ENCODE measurements at places on chromosomes 6 and 20.

DNA sequence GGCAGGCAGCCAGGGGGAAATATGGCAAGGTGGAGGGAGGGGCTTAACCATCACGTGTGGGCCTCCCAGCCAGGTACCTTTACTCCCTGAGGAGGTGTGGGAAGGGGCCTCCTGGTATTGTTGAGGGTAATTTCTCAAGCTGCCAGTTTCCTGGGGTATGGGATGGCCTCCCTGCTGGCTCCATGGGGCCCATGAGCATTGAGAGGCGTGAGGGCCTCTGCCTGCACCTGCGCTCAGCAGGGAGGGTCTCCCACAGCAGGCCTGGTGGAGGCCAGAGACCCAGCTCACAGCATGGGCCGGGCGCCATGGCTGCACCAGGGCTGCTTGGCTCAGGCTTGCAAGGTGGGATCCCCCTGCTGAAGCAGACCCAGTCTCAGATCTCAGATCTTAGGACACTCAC is 113.0 kb downstream of the GRM4 start:
- no peak for DNase-seq

DNA sequence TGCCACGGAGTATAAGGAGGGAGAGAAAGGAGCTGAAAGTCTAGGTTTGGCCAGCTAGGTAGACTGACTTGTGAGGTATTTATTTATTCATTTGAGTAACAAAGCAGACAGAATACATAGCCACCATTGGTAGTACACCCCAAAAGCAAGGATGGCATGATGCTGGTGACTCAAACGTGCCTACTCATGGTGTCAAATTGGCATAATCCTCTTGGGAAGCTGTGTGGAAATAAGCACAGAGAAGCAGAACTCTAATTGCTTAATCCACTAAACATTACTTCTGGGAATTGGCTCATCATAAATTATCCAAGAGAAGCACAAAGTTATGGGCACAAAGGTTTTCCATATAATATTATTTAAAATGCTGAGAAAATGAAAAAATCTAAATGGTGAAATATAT is 2.5 kb downstream of the DEFB132 start:
- no peak for DNase-seq

- no peak for DNase-seq
Measured at GRCh38 chr6:115004204-115004603, 661.4 kb upstream of the HS3ST5 start.

GRCh38 chr6:169665289-169665688 is 36.5 kb downstream of the WDR27 start:
- no peak for DNase-seq

DNA sequence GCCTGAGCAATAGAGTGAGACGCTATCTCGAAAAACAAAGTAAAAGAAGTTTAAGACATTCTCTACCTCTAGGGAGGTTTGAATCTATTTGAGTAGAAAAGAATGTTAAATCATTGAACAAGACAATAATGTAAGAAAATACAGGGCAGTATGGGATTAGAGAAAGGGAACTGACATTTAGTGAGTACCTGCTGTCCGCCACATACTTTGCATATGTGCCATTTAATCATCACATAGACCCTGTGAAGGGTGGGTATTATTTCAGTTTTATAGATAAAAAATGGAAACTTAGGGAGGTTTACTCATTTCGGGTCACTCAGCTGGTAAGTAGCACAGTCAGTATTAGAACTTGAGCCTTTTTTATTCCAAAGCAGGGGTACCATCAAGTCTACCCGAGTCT is 31.4 kb downstream of the STK4 start:
- DNase-seq, result no peak

DNA sequence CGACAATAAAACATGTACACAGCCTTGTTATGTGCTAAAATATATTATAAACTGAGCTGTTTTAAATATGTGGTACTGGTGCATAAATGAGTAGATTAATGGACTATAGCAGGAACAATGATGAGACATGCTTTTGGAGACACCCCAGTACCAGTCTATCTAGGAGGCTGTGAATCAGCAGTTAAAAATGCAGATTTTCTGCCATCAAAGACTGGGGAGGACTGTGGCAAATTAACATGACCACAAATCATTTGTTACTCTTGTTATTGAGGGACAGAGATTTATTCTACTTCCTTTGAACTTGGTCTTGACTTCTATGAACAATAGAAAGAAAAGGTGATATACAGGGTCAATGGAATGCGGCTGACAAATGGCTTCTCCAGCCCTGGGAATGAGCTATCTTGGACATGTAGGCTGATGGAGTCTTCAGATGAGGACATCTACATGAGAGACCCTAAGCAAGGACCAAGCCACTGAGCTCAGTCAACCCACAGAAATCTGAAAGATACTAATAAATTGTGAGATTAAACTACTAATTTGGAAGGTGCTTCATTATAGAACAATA is 551.7 kb upstream of the GJE1 start:
- DNase-seq, result no peak

GRCh38 chr20:58056921-58057686 is 171.3 kb downstream of the ANKRD60 start:
- DNase-seq, result no peak

GRCh38 chr6:73017476-73017875 is 207.8 kb downstream of the KHDC1L start:
- DNase-seq, result no peak

DNA sequence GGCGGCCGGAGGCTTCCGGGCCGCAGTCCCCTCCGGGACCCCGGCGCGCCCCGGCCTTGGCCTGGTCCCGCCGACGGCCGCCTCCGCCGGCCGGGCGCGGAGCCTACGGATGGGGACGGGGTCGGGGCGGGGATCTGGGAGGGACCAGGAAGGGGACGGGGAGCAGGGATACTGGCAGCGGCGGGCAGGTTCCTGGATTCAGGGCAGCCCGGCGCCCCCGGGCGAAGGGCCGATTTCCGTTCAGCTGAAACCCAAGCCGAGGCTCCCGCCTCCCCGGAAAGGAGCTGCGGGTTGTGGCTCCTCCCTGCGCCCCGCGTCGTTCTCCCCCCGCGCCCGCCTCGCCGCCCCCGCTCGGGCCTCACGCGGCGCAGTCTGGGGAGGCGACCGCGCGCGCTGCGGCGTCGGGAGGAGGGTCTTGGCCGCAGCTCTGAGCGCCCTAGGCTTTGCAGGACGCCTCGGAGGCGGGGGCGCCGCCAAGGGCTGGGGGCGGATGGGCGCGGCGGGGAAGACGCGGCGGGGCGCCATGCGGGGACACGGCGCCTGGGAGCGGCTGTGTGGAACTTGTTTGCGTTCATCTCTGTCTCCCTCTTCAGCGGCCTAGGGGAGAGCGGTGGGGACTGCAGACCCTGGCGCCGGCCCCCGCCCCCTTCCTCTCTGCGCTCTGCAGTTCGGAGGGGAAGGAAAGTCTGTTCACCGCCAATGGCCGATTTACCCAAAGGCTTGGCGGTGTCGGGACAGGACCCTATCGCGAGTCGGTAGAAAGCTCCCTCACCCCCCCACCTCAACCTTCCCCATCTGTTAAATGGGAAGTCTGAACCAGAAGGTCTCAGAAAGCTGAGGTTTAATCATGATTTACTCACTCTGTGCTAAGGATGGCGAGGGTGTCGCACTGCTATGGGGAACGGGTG is 22.7 kb upstream of the TMEM181 start:
- DNase-seq, result no peak

DNA sequence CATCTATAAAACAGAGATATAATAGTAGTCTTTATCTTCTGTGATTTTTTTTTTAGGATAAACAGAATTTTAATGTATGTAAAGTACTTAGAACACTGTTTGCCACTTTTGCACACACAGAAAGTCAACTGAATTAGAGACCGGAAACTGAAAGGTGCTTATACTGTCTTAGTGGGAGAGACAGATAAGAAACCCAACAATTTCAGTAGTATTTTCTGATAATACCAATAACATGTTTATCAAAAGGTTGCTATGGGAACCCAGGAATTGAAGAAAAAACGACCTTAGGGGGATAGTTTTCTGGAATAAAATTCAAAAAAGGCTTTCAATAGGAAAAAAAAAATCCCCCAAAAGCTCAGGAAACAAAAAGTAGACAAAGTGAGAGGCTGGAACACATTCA is 138.6 kb downstream of the BCKDHB start:
- DNase-seq, result no peak

GRCh38 chr6:116300566-116300965 is 20.8 kb upstream of the TSPYL1 start:
- DNase-seq, result no peak

GRCh38 chr20:62364911-62365736 is 2.0 kb downstream of the LAMA5 start:
- DNase-seq, result no peak
